ENCODE measurements at places on chromosomes 13 and 19.

DNA sequence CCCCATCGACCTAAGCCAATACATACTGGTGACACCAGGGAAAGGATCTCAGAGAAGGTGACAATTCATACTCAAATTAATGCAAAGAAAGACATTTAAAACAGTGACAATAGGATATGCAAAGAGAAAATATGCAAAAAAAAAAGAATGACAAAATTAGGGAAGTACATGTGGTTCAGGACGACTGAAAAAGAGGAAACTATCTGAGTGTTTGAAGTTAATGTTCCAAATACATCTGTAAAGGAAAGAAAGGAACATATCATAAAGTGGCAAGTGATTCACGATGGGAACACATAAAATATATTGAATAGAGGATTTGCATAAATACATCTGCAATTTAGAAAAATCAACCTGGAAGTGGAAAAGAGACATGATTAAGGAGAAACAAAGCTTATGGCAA lies 441.4 kb downstream of the SLITRK5 start:
- DNase-seq = no peak

- no peak for DNase-seq
Measured at GRCh38 chr13:22596171-22596863, 584.5 kb upstream of the SGCG start.

DNA sequence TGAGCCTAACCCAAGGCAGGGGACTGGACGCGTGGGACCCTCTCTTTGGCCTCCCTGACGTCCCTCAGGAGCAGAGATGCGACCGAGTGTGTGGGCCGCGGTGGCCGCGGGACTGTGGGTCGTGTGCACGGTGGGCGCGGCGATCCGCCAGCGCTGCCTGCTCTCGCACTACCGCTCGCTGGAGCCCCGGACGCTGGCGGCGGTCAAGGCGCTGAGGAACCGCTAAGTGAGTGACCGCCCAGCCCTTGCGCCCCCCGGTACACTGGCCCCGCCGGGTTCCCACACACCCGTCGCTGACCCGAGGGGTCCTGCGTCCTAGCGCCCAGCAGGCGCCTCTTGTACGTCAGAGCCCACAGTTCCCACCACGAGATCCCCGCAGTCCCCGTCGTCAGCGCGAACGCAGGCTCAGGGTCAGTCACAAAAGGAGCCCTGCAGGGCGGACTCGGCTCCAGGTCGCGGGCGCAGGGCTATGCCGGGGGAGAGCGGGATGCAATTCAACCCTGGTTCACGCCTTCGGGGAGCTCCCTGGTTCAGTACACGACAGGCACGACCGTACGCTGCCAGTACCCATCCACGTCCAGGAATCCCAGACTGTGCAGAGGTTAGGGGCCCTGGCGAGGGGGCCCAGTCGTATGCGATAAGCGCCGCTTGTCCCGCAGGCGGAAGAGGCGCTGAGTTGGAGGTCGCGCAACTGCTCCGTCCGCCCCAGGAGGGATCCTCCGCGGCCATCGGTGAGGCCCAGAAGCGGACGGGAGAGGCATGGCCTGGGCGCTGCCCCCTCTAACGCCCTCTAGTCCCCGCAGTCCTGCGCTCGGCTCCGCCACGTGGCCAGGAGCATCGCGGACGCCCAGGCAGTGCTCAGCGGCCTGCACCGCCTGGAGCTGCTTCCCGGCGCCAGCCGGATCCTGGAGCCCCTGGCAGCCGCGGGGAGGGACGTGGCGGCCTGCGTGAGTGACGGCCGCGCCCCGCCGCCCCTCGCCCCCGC lies 3.6 kb upstream of the IFNL2 start:
- peak; percentile 27 for DNase-seq

DNA sequence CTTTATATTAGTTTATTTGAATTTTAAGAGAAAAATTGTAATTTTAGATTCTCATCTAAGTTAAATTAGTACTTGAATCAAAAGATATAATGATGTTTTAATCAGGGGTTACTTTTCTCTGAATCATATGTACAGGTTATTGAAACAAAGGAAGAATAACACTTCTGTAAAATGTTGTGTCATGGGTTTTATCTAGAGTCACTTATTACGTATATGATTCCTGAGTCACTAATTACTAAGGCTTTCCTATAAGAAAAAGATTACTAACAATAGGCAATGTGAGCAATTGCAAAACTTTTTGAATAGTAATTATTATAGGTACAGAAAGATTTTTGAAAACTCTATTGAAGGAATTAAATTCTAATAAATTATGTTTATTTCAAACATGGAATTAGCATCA lies 99.2 kb upstream of the KLF5 start:
- no peak for DNase-seq

- no peak for DNase-seq
Measured at GRCh38 chr13:44455769-44456168, 82.1 kb downstream of the SERP2 start.

- no peak for DNase-seq
Measured at GRCh38 chr19:10812902-10813404, 23.1 kb downstream of the TMED1 start.

DNA sequence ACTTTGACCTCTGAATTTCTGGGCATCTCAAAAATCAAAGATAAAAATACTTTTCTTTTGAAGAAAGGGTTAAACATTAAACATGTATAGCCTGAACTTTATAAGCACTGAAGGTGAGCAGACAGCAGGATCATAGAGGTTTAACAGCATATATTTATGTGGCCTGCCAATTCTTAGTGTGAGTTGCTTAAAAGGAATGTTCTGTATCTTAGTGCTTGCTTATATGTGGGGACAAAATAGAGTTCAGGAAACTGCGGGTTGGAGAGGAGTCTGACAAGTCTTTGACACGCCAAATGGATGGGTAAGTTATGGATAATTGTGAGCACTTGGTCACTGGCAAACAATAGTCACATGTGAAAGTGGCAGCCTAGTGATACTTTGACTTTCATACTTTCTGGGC lies 1419.4 kb upstream of the SPRY2 start:
- DNase-seq = no peak

GRCh38 chr13:27559719-27560118 lies 60.6 kb downstream of the LNX2 start:
- no peak for DNase-seq

DNA sequence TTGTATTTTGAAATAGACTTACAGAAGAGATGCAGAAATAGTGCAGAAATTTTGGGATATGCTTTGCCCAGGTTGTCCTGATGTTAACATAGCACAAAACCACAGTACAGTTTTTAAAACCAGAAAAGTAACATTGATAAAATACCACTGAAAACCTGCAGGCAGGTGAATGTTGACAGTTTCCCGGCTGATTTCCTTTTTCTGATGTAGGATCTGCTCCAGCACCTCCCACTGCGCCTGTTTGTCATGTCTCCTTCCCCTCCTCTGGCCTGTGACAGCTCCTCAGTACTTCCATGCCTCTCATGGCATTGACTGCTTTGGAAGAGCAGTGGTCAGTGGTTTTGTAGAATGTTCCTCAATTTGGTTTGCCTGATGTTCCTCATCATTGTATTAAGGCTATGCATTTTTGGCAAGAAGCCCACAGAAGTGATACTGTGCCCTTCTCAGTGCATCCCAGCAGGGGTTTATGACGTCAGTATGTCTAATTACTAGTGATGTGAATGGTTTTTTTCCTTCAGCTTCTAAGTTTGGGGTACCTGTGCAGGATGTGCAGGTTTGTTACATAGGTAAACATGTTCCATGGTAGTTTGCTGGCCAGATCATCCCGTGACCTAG lies 31.0 kb downstream of the TDRD12 start:
- no peak for DNase-seq

- DNase-seq = no peak
Measured at GRCh38 chr13:76719955-76720354, 166.2 kb downstream of the KCTD12 start.

DNA sequence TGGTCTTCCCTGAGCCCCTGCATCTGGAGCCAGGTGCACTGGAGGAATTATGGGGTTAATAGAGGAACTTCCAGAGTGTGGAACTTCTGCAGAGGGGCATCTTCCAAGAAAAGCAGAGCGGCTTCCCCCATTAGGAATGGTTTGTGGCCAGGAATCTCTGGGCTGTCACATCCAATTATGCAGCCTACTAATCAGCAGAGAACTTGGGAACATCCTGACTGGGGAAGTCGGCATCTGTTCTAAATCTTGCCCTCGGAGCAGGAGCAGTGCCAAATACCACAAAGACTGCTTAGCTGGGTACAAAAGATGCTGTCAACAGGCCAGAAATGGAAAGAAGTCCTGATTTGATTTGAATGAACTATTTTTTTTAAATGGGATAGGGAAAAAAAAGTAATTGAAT lies 435.1 kb downstream of the ZNF536 start:
- DNase-seq = no peak

DNA sequence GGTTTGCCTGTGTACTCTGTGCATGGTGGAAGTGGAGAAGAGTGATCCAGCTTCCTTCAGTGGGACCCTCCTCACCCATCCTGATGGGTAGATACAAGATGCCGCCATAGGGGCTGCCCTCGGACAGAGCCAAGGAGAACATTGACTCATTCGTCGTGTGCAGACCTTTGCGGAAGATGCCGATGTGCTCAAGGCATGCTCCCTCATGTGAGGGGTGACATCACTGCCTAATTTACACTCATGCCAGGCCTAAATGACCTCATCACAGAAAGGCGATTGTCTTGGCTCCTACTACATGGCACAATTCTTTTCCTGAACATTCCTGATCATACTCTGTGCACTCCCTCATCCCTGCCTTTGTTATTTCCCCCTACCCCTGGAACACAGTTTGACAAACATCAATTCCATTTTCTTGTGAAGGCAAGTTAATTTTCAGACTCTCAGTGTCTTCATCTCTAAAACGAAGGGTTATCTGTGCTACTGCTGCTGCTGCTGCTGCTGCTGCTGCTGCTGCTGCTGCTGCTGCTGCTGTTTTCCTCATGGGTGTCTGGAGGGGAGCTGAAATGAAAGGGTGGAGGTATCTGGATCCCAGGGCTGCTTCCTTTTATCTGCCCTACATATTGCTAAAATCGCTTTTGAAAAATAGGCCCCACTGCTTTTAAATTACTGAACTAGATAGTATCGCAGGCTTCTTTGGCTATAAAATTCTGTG lies 146.5 kb upstream of the ARGLU1 start:
- DNase-seq = no peak

DNA sequence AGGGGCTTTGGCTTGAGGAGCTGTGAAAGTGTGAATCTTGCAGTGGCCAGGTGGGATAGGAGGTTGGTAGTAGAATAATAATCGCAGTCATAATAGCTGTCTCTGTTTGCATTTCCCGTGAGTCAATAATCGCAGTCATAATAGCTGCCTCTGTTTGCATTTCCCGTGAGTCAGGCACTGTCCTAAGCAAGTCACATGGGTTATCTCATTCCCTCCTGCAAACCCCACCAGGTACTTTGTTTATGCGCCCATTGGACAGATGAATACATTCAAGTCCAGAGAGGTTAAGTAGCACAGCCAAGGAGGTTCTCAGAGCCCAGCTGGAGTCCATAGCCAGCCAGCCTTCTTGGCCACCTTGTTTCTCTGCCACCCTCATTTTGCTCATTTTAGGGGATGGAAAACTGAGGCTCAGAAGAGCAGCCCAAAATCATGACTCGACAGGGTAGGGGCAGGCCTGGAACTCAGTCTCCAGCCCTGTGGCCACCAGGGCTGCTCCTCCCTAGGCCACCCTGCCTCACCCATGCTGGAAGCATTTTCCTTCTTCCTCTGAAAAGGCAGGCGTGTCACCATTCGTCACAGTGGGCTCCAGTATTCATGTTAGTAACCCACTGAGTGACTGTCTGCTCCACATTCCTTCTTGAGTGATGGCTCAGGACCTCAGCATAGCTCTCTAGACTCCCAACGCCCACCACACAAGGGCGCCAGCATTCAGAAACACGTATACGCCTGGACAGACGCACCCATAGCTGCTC lies 206.2 kb downstream of the URI1 start:
- DNase-seq = no peak

DNA sequence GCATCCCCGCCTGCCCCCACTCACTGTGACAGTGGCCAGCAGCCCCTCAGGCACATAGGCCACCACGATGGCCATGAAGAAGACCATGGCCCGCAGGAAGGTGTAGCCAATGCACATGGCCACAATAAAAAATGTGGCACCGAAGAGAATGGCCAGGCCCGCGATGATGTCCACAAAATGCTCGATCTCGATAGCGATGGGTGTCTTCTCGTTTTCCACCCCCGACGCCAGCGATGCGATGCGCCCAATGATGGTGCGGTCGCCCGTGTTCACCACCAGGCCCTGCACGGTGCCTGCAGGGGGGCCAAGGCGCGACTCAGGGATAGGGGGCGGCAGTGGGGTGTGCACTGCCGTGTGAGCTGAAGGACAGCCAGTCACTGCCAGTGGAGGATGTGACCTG lies 3.7 kb downstream of the ATP4A start:
- DNase-seq = no peak

GRCh38 chr19:19176950-19177349 lies 6.9 kb upstream of the MEF2B start:
- DNase-seq = no peak

GRCh38 chr13:28753208-28753892 lies 34.6 kb upstream of the SLC46A3 start:
- DNase-seq = no peak

- DNase-seq = no peak
Measured at GRCh38 chr19:38503077-38503410, 69.6 kb downstream of the RYR1 start.

DNA sequence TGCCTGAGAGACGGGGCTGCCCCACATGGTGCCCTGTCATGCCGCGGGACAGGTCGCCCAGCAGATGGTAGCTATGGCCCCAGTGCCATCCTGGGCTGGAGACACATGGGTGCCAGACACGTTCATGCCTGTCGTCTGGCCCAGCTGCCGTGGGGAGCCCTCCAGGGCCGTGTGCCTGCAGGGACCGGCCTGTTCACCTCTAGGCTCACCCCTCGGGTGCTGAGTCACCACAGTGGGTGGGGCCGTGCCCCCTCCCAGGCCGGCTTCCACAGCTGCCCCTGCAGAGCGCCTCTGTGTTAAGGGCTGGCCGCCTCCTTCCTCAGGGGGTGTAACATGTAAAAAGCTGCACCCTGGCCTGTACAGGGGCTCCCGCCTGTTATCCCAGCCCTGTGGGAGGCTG lies 36.1 kb downstream of the CSNK1G2 start:
- no peak for DNase-seq

DNA sequence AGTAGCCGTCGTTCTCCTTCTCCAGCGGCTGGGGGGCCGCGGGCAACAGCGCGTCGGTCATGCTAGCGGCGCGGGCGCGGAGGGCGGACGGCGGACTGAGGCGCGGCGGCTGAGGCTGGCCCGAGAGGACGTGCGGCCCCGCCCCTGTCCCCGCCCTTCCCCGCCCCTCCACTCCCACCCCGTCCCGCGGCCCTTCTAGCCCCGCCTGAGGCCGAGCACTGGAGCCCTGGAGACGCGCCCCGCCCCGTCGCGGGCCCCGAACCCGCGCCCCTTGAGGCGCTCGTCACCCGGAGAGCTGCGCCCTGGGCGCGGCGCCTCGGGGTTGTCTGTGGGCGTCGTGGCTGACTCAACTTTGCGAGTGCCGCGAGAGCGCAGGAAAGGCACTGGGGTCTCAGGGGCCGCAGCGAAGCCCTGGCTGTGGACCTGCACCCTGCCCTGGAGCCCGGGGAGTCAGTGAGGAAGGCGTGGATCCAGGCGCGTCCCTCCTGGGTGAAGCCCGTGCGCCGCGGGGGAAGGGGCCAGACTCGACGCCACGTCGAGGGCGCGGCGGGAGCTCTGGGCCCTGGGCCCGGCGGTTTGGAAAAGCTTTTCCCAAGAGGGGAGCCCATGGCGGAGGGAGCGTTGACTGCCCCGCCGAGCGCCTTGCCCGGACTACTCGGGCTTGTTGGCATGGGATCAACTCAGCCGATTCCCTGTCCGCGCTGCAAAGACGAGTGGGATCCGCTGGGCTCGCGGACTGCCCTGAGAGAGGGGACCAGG lies at the start of gene RHPN2:
Gene RHPN2, minus strand, starts transcription at position 97 of the 759 bp plus-strand sequence. Its CDS starts 36 bp downstream, at position 61.
- peak; percentile 69 for DNase-seq

GRCh38 chr19:39797083-39797482 lies 18.4 kb downstream of the LEUTX start:
- no peak for DNase-seq
